ENCODE measurements at places on chromosomes 5 and 9. TPM values are rescaled to one million over a fixed set of nuclear protein-coding genes. Genes with fewer than 3 reads are reported as not detected.
A peak's percentile ranks its signal among the peaks of the same experiment; 100 is the strongest.

- H3K4me3 ChIP-seq = no peak overlapping the region
Observed at GRCh38 chr5:123800640-123801039, 288.7 kb downstream of the CSNK1G3 start.

DNA sequence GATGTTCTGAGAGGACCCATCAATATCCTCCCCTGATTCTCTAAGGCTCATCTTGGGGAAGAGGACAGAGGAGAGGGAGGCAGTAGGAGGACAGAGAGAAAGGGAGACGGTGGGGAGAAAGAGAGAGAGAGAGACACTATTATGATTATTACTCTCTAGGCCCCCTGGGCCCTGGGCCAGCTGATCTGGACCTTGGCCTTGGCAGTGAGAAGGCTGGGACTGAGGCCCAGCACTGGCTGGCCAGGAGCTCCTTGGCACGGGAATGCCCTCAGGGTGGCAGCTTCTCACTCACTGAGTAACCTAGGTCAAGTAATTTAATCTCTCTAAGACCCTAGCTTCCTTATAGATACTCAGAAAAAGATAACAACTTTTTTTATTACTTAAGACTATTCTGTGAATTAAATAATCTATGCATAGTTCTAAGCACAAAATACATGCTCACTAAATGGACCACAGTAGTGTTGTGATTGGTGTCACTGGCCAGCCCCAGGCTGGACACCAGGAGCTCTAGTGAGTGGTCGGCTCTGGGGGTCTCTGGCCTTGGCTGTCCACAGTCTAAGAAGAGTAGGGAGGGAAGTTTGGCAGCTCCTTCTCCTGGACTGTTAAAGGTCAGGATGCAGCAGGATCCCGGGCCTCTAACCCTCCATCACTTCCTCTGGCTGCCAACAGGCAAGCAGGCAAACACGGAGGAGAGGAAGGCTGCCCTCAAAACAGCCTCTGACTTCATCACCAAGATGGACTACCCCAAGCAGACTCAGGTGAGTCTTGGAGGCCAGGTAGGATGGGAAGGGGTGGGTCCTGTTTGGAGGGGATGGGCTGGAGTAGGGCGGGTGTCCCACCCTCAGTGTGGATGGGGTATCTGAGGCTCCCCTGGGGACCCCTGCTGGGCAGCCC, 50.0 kb downstream of the GSN start:
- H3K36me3 ChIP-seq = no peaks in the 10 kb centered on the region
- DNase-seq = no peak
- H3K27ac ChIP-seq = no peak overlapping the region
- H3K27me3 ChIP-seq = no peaks in the 10 kb centered on the region

C9orf153 gene
- total RNA-seq = 0.33 TPM

DNA sequence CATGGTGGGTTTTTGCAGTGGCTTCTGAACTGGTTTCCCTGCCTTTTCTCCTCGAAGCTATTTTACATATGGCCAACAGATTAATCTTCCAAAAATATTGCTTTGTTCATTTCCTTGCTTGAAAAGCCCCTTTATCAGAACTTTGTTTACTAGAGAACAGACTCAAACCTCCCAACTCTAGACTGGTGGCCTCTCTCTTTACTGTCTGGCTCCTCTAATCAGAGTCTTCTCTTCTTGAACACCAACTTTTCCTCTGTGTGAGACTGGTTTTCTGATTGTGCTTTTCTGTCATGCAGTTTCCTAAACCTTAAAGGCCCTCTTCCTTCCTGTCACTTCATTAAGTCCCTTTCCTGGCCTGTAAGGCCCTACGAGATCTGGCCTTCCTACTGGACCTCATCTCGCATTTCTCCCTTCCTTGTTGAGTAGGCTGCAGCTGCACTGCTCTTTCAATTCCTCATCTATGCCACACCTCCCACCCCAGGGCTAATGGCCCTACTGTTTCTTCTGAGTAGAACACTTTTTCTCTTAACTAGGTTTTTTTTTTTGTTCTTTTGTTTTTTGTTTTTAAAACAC, 5.7 kb downstream of the C9orf43 start:
- no peak overlapping the region for H3K27ac ChIP-seq
- peaks cover 4% of the 10 kb centered on the region for H3K4me1 ChIP-seq
- H3K4me3 ChIP-seq = no peak overlapping the region
- no peaks in the 10 kb centered on the region for H3K27me3 ChIP-seq
- no peaks in the 10 kb centered on the region for H3K36me3 ChIP-seq

DNA sequence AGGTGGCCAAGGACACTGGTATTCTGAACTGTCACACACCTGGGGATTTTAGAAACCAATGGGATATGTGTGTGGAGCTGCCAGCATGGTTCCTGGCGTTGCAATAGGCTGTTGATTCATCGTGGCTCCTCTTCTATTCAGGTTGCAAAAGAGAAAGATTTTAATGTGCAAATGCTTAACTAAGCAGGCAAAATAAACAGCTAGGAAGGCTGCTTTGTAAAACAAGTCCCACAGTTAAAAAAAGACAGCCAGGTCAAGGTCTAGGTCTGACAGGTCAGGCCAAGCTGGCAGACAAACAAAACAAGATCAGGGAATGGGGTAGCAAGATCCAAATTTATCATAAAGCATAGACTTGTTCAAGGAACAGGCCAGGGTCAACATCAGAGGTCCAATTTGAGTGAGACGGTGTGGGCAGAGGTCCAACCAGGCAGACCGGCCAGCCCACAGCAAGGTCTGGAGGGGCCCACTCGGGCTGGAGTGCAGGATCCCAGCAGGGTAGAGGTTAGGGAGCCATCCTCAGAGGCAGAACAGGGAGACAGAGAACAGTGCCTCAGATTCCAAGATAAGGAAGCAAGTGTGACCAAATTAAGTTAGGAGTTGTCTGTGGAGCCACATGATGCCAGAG, 45.6 kb downstream of the SUB1 start:
- no peak for DNase-seq
- no peaks in the 10 kb centered on the region for H3K4me1 ChIP-seq
- no peaks in the 10 kb centered on the region for H3K27me3 ChIP-seq
- H3K4me3 ChIP-seq = no peak overlapping the region
- no peak overlapping the region for H3K27ac ChIP-seq

- no peaks in the 10 kb centered on the region for H3K27me3 ChIP-seq
- no peaks in the 10 kb centered on the region for H3K4me1 ChIP-seq
- no peak overlapping the region for H3K27ac ChIP-seq
Observed at GRCh38 chr5:73856997-73857396, 231.0 kb downstream of the ARHGEF28 start.

CDH6 gene
- not detected for total RNA-seq

TIFAB gene
- not detected for total RNA-seq

DNA sequence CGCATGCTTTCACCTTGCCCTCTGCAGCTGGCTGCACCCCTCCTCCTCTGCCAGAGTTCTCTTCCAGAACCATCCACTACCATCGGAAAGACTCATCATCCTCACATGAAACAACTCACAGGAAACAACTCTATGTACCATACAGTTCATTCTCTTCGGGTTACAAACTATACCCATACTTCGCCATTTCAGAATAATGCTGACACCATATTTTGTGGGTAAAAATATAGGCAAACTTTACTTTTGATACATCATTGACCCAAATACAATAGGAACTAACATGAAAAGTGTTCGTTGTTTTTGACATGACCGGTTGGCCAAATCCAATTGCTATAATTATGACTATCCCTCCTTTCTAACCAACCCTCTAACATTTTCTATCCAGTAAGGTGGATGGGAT, 421.0 kb downstream of the SEMA5A start:
- no peaks in the 10 kb centered on the region for H3K36me3 ChIP-seq
- H3K27me3 ChIP-seq = no peaks in the 10 kb centered on the region
- H3K4me3 ChIP-seq = no peak overlapping the region
- DNase-seq = no peak

DIPK1B gene
- not detected for total RNA-seq

GRCh38 chr5:176985516-176985915, 21.1 kb downstream of the UIMC1 start:
- peak; percentile 52 for DNase-seq
- peaks cover 8% of the 10 kb centered on the region for H3K36me3 ChIP-seq
- no peak overlapping the region for H3K4me3 ChIP-seq
- H3K27me3 ChIP-seq = no peaks in the 10 kb centered on the region
- H3K4me1 ChIP-seq = peaks cover 17% of the 10 kb centered on the region
- H3K27ac ChIP-seq = no peak overlapping the region

SLC25A2 gene
- 0.35 TPM for total RNA-seq
